Renal pelvis (tissue), 12 donors: ENCODE measurements at places on chromosomes 1 and 21. TPM values are rescaled to one million over a fixed set of nuclear protein-coding genes. Genes with fewer than 3 reads are reported as not detected.

DNA sequence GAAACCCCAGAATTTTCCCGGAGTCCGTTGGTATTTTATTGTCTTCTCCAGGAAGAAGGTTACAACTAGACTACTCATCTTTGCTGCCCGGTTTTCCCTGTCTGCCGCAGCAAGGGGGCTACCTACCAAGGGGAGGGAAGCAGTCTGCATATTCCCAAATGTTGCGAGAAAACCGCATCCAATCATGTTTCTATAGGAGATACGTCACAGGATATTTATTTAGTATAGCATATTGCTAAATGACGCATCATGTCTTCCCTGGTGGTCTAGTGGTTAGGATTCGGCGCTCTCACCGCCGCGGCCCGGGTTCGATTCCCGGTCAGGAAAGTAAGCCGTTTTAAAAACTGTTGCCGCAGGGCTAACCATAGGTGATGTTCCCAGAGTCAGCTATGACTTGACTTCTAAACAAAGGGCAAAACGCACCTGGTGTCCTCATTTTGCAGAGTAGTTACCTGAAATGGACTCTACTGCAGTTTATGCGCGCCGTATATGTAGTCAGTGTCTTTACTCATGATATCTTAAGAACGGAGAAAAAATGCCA, 15.2 kb upstream of the ZNF692 start:
- peak; percentile 88 for DNase-seq

DNA sequence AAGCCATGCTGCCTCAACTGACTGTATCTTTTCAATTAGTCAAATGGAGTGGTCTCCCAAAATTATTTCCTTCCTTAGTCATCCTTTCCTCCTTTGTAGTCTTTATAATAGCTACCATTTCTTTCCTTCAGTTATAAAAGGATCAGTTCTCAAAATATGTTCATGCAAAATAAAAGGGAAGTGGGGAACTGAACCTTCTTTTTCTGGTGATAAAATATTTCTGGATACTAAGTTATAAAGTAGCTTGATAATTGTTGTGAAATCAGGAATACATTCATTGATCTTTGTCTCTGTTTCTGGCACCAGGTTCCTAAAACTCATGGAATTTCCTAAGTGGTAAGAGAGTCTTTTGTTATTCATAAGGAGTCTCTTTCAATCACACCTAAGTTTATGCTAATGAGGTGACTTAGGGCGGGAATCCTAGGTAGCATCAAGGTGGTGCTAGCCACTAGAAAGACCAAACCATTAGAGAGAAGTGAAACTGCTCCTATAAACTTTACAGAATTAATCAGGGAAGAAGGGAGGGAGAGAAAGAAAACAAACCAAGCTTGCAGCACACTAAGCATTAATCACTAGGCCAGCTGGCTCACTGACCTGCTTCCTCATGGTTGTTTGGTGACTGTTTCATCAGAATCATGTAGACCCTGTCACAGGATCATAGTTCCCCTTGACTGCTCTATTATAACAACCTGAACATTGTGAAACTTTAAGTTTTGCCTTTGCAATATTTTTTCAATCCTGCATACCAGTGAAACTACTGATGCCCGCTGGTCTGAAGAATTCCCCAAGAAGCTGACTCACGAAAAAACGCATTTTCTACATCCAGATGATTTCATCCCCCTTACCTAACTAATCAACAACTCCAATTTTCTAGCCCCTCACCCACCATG, 161.6 kb upstream of the PTBP2 start:
- DNase-seq, result no peak

The TNNI3K gene
- 1.6 TPM for polyA plus RNA-seq

The TCHHL1 gene
- not detected for polyA plus RNA-seq

DNA sequence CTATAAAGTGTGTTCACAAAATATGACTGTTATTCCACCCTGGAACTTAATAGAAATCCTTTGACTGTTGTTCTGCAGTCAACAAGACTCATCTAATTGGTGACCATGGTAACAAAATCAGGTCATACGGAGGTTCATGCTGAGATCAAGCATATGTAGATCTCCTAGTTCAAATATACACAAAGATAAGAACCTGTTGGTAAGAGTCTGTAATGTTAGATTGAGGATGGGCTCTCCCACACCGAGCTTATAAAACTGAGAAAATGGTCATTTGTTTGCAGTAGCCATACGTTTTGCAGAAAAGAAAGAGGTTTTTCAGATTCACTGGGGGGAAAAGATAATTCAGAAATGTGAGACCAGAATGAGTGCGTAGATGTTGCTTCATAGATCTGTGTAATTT, 468.1 kb downstream of the RPS6KC1 start:
- DNase-seq, result no peak

DNA sequence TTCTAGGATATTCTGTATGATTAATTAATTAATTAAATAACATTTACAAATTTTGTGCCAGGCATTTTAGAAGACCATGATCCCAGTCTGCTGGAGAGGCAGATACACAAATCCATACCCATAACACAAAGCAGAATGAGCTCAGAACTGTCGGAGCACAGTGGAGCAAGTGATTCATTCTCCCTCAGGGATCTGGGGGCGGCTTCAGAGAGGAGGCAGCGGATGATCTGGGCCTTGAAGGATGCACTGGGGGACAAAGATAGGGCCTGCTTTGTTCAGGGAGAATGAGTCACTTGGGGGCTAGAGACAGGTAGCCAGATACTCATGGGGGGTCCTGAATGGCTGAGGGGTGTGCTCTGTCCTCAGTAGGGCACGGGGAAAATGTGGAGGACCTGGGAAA, 50.9 kb upstream of the TRABD2B start:
- no peak for DNase-seq

The OR2T11 gene
- not detected for polyA plus RNA-seq

The UBE4B gene
- polyA plus RNA-seq, result 58.2 TPM

- no peak for DNase-seq
These were observed 54.1 kb downstream of the PALMD start for GRCh38 chr1:99700020-99700419.

The KCNA2 gene
- 0.36 TPM for polyA plus RNA-seq

DNA sequence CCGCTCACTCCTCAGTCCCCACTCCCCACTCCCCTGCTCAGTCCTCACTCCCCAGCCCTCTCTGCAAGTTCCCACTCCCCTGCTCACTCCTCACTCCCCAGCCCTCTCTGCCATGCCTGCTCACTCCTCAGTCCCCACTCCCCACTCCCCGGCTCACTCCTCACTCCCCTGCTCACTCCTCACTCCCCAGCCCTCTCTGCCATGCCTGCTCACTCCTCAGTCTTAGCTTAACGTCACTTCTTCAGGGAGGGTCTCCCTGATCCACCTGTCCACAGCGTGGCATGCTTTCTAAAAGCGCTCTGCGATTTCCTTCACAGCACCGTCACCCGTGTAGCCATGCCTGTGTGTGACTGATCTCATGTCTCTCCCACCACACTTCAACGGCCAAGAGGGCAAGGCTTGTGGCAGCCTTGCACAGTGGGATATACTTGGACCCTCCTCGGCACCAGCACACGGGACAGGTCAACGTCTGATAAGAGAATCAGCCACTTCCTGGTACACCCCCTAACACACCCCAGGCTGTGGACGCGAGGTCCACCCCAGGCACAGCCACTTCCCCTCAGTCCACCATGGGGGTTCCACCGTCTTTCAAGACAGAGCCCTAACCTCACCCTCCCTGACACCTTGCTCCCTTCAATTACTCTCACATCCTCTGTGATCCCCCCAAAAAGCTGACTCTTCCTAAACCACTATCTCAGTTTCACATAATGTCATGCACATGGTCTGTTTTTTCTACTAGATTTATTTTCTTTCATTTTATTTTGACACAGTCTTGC, 14.0 kb downstream of the PRDM15 start:
- DNase-seq, result no peak

GRCh38 chr1:84693005-84693404, 2.7 kb upstream of the SSX2IP start:
- no peak for DNase-seq

GRCh38 chr1:176601348-176601747, 138.4 kb downstream of the PAPPA2 start:
- no peak for DNase-seq

GRCh38 chr1:7104339-7104738, 319.1 kb downstream of the CAMTA1 start:
- DNase-seq, result no peak

DNA sequence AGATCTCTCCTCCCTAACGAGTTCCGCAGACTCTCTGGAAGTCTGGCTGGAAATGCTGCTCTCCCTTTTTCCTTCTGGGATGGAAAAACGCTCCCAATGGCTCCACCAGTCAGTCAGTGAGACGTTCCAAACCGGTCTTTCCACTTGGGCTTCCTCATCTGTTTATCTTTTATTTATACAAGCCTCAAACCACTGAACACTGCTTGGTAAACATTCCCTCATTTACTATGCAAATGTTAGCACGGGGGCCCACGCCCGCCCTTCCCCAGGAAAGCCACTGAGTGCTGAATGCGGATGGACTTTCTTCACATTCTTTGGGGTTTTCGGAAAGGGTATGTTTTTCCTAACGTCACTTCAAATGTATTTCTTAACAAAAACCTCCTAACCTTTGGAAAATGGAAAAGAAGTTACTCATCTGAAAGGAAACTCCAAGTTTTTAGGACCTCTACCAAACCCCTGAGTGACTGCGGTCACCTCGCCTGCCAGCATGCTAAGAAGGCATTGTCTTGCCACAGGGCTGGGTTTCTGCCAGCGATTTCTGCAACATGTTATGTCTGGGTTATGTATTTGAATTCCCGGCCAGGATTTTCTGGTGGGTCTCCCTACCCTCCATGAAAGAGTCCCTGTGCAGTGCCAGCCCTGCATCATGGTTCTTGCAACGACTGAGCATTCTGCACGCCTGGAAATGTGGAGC, 14.0 kb upstream of the UMODL1 start:
- DNase-seq, result no peak

DNA sequence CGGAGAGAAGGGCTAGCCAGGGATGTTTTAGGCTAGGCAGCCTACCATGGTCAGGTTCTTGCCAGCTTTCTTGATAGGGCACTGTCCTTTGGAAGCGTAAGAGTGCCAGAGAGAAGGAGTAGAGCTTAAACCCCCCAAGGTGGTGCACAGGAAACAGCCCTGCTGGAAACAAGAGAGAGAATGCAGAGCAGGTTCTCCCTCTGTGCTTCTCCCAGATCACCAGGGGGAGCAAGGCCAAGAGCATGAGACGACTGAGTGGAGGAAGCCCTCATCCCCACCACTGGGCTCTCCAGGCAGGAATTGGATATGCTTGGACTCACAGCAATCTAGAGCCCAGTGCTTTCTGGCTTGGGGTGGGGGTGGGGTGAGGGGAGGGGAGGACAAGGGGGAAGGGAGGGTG, 49.8 kb downstream of the ATP2B4 start:
- DNase-seq, result no peak

DNA sequence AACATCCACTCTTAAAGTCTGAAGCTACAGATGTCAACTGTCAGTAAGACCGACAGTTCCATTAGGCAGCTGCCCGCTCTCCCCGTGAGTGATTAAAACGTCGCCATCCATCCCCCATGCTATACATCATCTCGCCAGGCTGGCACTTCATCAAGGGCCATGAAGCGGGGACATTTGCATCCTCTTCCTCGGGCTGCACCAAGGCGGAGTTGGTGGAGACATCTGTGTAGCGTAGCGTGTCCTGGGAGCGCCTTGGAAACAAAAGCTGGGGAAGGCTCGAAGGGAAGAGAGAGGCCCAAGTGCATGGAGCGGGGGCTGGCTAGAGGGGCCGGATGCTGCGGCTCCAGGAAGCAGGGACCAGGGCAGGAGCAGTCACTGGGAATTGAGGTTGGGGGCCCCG, 250.1 kb downstream of the KAZN start:
- peak; percentile 67 for DNase-seq

GRCh38 chr1:111164151-111164550, 24.1 kb downstream of the CEPT1 start:
- DNase-seq, result no peak

DNA sequence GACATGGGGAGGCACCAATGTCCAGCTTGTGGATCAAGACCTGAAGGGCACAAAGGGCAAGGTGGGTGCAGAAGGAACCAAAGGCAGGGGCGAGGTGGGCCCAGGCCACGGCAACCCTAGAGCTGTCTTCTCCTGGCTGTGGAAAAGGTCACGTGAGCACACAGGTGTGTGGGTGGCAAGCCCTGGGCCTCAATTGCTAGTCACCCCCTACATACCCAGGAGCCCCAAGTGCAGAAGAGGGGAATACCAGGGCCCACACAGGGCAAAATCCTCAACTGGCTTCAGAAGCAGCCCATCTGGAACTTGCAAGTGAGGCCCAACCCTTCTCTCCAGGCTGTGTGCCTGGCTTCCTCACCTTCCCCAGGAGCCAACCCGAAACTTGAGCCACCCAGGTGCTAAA, 25.6 kb downstream of the ZBTB17 start:
- no peak for DNase-seq

DNA sequence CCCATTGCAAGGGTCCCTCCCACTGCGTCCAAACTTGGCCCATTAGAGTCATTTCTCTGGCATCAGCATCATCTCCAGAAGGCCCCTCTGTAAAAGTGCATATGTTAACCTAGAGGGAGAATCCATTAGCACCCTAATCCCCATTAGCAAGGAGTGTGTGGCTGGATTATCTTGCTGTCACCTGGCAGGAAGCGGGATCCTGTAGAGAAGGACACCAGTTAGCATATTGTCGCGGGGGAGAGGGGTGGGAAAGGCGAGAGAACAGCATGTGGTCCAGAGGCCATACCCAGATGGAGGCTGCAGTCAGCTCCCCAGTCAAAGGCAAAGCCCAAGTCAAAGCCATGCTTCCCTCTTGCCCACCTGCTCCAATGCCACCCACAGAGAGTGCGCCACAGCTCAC, 64.0 kb downstream of the OLIG1 start:
- no peak for DNase-seq

DNA sequence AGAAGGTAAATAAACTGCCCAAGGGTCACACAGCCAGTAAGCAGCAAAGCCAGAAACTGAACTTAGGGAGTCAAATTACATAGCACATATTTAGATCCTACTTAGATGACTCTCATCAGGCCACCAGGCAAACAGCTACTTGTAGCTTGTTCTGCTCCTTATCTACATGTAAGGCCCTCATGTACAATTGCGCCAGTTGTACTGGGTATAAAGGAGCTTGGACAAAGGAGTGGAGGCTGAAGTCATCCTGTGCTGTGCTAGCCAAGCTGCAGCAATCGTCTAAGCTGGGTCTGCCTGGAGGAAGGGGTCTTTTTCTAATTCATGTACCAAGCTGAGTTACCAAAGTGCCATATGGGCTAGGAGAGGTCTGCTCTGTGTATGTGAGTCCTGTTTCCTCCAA, 12.8 kb downstream of the ETNK2 start:
- no peak for DNase-seq

The PLEKHG5 gene
- polyA plus RNA-seq, result 16.3 TPM

DNA sequence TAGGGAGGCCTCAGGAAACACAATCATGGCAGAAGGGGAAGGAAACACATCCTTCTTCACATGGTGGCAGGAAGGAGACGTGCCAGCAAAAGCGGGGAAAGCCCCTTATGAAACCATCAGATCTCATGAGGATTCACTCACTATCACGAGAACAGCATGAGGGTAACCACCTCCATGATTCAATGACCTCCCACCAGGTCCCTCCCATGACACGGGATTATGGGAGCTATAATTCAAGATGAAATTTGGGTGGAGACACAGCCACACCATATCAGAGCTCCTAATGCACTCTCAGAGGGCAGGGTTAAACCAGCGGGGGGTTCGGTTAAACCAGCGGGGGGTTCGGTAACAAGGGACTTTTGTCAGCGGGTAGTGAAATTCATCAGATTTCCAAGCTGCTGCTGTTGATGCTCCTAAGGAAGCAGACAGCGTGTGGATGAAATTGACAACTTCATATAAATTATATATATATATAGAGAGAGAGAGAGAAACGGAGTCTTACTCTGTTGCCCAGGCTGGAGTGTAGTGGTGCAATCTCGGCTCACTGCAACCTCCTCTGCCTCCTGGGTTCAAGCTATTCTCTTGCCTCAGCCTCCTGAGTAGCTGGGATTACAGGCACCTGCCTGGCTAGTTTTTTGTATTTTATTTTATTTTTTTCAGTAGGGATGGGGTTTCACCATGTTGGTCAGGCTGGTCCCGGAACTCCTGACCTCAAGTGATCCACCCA, 4.2 kb downstream of the CSTB start:
- no peak for DNase-seq
